ENCODE measurements at places on chromosomes 5 and 9.

GRCh38 chr5:1772634-1773033 is 27.0 kb downstream of the MRPL36 start:
- no peak for DNase-seq

- no peak for DNase-seq
Observed at GRCh38 chr5:43121913-43122484, 1.3 kb downstream of the ZNF131 start.

DNA sequence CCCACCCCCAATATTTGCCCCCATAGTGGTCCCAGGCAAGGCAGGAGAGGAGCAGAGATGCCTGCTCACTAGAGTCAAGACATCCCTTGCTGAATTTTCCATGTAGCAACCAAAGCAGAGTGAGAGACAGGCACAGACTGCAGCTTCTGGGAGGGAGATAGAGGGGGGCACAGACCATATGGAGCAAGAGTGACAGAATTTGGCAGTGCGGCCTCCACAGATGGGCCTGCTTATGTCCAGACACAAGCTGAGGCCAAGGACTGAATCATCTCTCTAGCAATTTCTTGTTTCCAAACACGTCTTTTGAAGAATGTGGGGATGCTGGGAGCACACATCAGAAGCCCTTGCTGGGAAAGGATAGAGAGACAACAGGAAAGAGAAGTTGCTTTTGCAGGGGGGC is 53.0 kb upstream of the ALDH1B1 start:
- no peak for DNase-seq

- no peak for DNase-seq
Observed at GRCh38 chr5:159787837-159788236, 128.4 kb upstream of the ADRA1B start.

Measured in CD4-positive, alpha-beta T cell treated with Interleukin-4 for 1 hour (primary cell).